PC-9 (cell line): ENCODE measurements at places on chromosomes 1 and 21. TPM values are rescaled to one million over a fixed set of nuclear protein-coding genes. Genes with fewer than 3 reads are reported as not detected.

GRCh38 chr1:119981986-119982815, 85.9 kb upstream of the ADAM30 start:
- DNase-seq = no peak

The SLC25A24 gene
- 47.3 and 60.5 TPM in 2 replicates for total RNA-seq

DNA sequence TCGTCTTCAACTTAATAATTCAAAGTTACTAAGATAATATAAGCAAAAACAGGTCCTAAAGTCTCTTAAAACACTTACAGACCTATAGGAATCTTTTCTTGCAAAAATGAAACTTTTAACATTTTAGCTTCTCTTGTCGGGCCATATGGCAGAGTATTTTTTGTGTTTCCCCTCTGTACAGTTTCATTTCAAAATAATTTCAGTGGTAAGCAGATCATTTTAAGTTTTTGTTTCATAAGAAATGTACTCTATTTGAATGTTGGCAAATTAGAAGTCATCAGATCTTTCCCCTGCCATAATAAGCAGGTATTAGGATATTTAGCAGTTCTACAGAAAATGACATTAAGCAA, 37.9 kb downstream of the RGL1 start:
- no peak for DNase-seq

DNA sequence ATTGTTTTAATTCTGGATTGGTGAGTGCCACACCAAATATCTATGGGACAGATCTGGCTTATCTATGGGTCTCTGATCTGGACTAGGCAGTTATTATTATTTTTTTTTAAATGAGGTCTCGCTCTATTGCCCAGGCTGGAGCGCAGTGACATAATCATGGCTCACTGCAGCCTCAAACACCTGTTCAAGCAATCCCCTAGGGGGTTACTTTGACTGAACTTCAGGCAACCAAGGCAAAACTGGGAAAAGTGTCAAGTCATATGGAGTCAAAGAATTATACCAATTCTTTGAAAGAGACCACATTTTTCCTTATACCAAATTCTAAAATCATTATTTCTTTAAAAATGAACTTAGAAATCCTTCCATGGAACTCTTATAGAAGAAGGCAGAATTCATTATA, 129.1 kb upstream of the HOOK1 start:
- DNase-seq = no peak

DNA sequence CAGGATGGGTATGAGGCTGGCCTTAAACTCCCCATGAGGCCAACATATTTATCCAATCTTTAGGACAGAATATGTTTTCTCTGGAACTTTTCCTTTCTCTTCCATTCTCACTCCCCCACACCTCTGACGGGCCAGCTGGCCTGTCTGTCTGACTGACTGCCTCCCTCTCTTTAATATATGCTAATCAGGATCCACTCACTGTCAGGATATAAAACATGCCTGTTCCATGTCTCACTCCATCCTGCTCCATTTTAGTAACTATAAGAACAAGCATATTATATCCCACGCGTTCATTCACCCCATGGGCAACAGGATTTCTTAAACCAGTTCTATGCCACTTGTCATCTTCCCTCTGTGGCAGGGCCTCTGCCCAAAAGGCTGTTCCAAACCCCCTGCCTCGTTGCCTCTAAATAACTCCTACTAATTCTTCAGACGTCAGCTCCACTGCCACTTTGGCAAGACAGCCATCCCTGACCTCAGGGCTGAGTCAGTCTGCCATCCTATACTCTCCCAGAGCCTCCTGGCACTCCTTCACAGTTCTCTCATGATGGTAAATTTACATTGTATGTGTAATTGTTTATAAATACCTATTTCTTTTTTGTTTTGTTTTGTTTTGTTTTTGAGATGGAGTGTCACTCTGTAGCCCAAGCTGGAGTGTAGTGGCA, 84.3 kb upstream of the SPATA6 start:
- no peak for DNase-seq

DNA sequence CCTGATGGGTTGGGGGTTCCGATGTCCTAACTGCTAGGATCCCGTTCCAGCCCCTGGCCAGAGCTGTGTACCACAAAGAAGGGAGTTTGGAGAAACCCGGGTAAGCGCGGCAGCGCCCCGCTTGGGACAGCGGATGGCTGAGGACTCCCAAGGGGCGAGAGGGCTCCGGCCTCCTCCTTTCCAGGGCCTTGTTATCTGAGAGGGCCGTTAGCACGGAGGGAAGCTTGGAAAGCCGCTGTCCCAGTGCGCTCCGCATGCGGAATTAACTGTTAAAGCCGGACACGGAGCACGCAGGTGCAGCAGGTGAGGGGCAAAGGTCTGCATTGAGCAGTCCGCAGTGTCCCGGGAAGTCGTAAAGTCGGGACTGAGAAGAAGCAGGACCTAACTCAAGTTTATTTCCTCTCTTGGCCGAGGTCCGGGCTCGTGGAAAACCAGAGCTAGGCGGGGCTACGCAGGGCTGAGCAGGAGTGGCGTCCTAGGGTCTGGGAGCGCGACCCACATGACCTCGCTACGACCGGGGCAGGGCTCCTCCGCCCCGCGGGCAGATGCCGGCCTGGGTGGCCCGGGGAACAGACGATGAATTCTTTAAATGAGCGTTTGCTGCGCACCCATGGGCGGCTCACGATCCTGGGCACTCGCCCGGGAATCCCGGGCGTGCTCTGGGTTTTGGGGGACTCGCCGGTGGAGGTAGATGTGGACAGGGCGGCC, 4.5 kb downstream of the LHX4 start:
- DNase-seq = no peak
